ENCODE measurements at places on chromosomes 16 and 17.

DNA sequence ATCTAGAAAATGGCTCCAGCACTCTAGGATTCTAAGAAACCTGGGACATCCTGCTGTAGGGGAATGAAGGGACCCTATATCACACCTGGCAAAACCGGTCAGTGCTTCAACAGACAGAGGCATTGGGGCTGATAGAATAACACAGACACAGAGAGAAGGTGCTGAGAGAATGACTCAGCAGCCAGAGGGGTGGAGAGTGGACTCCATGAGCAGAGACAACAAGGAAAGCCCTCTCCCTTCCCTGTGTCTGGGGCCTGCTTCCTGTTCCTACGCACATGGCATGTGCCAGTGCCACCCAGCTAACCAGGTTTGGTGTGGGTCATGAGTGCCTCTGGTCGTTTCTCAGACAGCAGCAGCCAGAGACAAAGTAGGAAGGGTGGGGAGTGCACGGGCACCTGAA is 140.3 kb downstream of the CCT6B start:
- no peak for DNase-seq

DNA sequence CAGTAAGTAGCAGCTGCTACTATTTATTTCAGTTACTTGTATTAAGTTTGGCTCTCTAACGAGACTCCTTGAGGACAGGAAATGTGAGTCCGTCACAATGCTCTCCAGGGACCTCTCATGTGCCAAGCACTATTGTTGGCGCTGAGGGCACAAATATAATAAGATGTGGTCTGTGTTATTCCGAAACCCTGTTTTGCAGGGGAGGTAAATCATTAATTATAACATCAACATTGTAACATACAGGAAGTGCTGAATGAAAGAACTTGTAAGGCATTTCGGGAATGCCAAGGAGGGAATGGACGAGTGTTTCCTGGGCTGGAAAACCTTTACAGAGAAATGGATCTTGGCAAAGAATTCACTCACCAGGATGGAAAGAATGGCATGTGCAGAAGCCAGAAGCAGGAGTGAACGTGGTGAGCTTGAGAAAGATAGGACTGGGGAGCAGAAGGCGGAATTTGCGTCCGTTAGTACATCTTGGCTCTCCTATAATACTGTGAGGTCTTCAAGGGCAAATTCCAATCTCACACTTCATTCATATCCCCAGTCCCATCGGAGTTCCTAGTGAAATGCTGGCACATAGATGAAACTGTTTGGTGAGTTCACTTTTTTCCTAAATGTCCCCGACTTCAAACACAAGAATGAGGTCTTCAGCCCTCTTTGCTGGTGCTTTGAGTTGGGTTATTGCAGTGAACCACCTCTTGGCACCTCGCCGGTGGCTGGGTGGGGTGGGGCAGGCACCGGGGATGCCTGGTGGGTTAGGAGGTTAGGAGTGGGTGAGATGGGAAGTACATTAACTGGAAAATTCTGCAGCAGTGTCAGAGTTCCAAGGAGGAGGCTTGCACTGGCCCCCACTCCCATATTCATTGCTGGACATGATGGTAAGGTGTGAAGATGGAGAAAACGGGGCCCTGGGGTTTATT is 11.5 kb downstream of the TAC4 start:
- no peak for DNase-seq

GRCh38 chr16:4674926-4675530 is 18.3 kb upstream of the NUDT16L1 start:
- no peak for DNase-seq

DNA sequence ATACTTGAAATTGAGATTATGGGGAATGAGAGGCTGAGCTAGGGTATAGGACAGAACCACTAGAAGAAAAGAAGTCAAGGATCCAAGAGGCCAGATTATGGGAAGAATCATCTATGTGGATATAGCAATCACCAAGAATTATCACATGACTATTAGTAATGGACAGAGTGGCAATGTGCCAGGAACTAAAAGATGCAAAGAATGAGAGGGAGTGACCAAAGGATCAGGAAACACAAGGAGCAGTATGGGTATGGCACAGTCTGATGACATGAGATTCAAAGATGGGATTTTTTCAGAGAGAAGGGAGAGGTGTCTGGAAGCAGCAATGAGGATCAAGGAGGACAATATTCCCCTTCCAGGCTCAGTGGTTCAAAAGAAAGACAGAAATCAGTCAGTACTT is 212.2 kb downstream of the AATF start:
- DNase-seq = no peak

GRCh38 chr17:45650561-45650960 is 133.6 kb upstream of the CRHR1 start:
- no peak for DNase-seq

- DNase-seq = no peak
These were observed 203.7 kb upstream of the SDK2 start for GRCh38 chr17:73847952-73848351.

DNA sequence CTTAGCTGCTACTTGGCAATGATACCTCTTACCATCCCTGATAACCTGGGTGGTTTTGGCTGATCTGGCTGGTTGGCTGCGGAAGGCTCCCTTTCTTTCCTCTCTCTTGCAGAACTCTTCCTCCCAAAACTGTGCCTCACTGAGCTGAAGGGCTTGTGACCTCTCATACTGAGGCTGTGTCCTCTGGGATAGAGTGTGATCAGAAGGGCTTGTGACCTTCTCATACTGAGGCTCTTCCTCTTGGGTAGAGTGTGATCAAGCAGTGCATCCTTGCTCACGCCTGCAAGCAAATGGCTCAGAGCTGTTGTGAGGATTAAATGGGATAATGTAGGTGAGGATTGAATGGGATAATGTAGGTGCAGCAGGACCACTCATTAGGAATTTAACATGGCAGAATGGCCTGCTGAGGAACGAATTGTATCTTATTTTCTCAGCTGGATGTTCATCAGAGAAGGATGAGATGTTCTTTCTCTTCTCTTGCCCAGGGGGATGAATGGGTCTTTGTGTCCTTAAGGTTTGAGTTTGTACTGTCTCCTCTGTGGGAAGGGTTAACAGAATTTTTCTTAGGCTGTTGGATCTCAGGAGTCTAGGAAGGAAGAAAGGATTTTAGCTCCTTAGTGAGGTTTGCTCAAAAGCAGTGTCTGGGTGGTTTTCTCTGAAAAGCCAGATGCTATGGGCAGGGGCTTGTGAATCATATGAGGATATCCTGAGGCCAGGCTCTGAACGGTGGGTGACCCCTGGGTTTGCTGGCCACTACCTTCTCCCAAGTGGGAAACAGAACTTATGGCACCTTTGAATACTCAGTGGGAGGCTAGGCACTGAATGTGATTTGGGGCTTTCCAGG is 130.0 kb upstream of the HS3ST2 start:
- DNase-seq = no peak

GRCh38 chr17:65941356-65941899 is 250.5 kb downstream of the CEP112 start:
- no peak for DNase-seq

GRCh38 chr17:78781893-78782304 is at the start of gene CYTH1:
Gene CYTH1, minus strand, starts transcription at chr17:78782273. Its CDS starts 50 bp downstream, at chr17:78782223.
- DNase-seq = no peak

DNA sequence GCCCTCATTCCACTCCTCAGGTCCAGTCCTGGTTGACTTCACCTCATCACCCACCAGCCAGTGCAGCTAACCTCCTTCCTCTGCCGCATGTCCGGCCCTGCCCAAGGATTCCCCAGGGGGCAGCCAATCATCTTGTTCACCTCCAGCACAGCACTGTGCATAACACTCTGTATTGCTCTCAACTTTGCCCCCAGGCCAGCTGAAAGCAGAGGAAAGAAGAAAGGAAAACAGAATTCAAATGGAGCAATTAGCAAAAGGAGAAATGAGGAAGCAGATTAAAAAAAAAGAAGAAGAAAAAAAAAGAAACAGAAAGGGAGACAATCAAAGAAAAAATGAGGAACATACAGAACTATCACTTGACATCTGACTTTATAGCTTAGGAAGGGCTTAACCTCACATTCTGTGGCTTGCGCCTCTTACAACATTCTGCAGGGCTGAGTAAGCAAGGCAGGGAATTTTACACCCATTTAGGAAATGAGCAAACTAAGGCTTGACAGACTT is 26.1 kb downstream of the GAS7 start:
- no peak for DNase-seq
